Midbrain (tissue), 1 donor: ENCODE measurements at places on chromosomes 3 and 15.

GRCh38 chr3:121988146-121988545 is 33.9 kb downstream of the ILDR1 start:
- no peak for DNase-seq

DNA sequence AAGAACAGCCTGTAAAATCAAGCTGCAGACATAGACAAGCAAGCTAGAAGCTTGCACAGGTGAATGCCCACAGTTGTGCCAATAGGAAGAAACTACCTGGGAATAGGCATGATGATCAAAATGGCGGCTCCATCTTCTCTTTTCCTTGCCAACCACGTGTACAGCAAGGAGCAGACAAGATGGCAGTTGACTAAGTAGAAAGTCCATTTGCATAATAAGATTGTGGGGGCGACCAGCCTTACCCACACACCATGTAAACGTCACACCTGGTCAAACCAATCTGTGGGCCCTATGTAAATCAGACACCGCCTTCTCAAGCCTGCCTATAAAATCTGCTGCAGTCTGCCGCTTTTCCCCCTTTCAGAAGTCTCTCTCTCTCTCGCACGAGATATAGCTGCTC is 25.1 kb upstream of the ANKRD34C start:
- DNase-seq, result no peak

GRCh38 chr3:6516143-6516542 is 344.8 kb upstream of the GRM7 start:
- no peak for DNase-seq

- DNase-seq, result no peak
These were observed 36.9 kb downstream of the TSPAN3 start for GRCh38 chr15:77033729-77034671.

GRCh38 chr3:48852151-48852550 is 4.5 kb upstream of the PRKAR2A start:
- DNase-seq, result no peak

DNA sequence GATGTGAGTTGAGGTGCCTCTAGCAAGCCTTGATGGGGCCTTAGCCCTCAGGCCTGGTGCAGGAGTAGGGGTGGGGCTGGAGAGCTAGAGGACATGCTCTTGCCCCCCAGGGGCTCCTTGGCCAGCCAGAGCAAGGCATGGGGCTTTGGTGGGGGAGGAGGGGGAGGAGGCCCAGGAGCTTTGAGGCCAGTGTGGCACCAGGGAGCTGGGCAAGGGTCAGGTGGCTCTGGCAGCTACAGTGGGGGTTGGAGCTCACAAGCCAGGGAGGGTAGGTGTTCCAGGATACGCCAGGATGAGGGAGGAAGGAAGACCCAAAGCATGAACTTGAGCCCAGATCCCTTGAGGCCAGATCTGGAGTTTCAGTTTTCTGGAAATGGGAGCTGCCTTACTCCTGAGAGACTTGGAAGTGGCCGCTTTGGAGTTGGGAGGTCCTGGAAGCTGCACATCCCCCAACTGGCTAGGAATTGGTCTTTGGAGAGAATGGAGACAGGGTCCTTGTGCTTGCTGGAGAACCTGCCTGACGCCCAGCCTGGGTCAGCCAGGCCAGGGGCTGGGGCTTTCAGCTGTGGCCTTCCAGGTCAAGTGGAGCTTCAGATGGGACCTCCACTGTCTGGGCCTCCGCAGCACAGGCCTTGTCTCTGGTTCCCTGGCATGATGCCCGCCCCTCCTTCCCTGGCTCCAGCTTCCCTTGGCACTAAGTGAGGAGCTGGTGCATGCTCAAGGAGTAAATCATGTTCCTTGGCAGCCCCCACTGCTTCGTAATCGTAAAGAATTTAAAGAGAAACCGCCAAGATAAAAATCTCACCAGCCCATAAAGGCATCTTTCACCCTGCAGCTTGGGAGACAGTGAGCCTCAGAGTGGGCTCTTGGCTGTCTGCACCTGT is 8.7 kb downstream of the SEMA3F start:
- DNase-seq, result no peak
